Osteocyte (in vitro differentiated cells): ENCODE measurements at places on chromosomes 16 and 17. TPM values are rescaled to one million over a fixed set of nuclear protein-coding genes. Genes with fewer than 3 reads are reported as not detected.
A peak's percentile ranks its signal among the peaks of the same experiment; 100 is the strongest.

TEX19 gene
- not detected in 2 replicates for total RNA-seq

GRCh38 chr17:44959821-44960531 lies 8.1 kb downstream of the C1QL1 start:
- DNase-seq, result no peak

DNA sequence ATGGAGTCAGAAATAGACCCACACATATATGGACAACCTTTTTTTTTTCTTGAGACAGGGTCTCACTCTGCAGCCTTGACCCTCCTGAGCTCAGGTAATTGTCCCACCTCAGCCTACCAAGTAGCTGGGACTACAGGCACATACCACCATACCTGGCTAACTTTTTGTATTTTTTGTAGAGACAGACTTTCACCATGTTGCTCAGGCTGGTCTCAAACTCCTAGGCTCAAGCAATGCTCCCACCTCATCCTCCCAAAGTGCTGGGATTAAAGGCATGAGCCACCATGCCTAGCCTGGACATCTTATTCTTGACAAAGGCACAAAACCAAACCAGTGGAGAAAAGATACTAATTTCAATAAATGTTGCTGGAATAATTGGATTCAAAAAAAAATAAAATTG lies 14.7 kb upstream of the NACA2 start:
- DNase-seq, result no peak

DNA sequence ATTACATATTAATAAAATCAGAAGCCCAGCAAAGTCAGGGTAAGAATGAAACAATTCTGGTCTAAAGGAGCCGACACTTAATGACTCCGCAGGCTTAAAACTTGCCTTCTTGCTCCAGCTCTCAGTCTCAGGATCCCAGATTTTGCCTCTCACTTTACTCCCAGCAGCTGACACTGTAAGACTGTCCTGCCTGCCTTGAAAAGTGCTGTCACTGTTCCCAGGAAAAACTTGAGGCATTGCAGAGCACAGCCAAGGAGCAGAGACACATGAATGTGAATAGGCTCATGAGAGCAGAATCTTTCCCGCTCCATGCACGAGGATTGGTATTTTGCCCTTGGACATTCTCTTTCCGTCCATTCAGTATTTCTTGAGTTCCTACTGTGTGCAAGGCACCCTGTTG lies 457.6 kb upstream of the ZFHX3 start:
- DNase-seq, result no peak

SPPL2C gene
- not detected in 2 replicates for total RNA-seq

DNA sequence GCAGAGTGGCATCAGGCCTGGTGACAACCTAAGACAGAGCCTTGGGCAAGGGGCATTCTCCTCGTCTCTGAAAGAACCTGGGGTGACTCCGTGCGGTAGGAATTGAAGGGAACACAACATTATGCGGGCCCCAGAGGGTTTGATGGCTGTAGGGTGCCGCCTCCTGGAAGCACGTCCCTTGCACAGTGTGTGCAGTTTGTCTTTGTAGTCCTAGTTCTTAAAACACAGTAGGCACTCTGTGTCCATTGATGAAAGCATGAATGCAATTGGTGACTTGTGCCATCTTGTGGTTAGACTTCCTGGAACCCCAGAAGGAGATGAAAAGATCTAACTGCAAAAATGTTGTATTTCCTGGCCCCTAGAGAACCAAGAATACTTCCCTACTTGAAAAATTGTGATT lies 279.8 kb downstream of the UTP18 start:
- no peak for DNase-seq

DNA sequence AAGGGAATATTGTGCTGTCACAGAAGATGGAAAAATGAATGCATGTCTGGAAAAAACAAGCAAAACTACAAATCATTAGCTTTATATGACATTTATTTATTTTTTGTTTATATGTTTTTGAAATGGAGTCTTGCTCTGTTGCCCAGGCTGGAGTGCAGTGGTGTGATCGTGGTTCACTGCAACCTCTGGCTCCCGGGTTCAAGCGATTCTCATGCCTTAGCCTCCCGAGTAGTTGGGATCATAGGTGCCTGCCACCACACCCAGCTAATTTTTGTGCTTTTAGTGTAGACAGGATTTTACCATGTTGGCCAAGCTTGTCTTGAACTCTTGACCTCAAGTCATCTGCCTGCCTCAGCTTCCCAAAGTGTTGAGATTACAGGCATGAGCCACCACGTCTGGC lies 8.5 kb downstream of the NDE1 start:
- no peak for DNase-seq

DNA sequence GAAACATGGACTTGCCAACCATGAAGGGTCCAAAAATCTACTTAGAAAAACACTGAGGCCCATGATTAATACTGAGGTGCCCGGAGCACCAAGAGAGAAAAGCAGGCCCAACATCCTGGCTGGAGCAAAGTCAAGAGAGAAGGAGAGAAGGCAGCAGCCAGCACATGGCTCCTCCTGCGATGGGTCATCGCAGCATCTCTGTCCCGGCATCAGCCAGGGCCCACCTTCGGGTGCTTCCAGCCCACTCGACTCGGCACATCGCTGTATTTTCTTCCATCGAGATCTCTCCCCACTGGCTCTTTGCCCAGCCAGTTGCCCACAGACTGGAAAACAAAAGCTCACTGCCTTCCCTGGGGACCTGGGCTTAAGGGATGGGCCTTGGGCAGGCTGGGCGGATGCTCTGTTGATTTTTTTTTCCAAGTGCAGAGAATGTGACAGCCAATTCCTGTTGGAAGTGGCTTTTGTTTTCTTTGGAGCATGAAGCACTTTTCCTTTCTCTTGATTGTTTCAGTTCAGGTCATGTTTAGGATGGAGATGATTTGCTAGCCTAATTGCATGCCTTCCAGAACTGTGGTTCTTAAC lies 58.1 kb downstream of the CYB5B start:
- peak; percentile 94 for DNase-seq

CDH3 gene
- 2.5 and 3.6 TPM in 2 replicates for total RNA-seq

DNA sequence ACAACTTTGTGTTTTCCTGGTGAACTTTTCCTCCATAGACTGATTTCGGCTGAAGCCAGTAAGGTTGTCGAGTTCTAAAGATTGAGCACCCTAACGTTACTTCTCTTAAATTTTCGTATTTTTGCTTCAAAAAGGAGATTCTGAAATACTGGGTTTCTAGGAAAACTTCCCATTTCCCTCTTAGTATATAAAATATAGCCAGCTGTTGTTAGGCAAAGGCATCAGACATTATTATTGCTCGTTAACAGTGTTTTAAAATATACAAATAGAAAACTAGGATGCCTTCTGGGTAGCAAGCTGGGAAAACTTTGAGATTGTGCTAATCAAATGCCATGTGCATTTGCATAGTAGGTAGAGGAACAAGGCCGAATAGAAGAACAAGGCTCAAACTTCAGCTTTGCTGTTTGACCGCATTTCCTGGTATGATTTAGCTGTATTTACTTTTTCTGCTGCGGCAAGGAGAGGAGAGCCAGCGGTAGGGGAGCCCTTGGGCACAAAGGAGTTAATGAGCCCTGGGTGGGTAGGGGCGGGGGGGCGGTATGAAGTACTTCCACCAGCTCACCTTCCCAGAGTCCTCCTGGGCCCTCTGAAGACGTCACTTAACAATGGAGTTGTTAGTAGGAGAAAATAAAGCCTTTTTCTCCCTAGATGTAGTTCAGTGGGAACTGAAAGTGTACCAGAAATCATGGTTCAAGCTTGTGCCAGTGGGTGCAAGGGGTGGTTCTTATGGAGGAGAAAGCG lies 151.9 kb downstream of the MSI2 start:
- DNase-seq, result no peak

SGSM2 gene
- 49.6 and 56.0 TPM in 2 replicates for total RNA-seq

CIITA gene
- not detected in 2 replicates for total RNA-seq

CEP20 gene
- total RNA-seq, result 24.3 and 31.2 TPM in 2 replicates

TBC1D26 gene
- total RNA-seq, result 0.21 and 0.78 TPM in 2 replicates

DNA sequence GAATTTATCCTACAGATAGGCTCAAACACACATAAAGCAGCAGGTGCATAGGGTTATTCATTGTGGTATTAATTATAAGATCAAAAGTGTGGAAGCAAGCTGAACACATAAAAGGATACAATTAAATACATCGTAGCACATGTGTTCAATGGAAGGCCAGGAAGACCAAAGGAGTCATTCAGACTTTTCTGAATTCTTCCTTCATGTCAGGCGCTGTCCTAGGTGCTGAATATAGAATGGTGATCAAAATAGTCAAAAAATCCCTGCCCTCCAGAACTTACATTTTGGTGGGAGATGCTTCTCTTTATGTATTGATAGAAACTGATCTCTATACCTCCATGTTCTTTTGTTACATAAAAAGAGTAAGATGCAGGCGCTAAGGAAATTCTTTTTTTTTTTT lies 439.0 kb upstream of the ASIC2 start:
- DNase-seq, result no peak

ITGAL gene
- not detected in 2 replicates for total RNA-seq

DNA sequence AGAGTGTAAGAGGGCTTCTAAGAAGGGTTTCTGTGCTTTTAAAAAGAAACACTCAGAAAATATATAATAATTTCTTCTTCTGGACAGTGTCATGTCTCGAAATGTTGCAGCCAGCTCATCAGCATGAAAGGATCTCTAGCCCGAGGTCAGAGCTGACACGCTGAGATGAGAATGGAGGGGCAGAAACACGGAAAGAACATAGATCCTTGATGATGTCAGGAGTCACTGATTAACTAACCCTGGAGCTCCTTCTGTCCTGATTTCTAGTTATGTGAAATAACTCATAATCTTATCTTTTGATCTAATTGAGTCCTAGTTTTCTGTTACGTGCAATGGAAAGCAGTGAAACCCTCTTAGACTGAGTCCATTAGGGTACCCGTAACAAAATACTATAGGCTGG lies 10.3 kb upstream of the TOX3 start:
- no peak for DNase-seq

DNA sequence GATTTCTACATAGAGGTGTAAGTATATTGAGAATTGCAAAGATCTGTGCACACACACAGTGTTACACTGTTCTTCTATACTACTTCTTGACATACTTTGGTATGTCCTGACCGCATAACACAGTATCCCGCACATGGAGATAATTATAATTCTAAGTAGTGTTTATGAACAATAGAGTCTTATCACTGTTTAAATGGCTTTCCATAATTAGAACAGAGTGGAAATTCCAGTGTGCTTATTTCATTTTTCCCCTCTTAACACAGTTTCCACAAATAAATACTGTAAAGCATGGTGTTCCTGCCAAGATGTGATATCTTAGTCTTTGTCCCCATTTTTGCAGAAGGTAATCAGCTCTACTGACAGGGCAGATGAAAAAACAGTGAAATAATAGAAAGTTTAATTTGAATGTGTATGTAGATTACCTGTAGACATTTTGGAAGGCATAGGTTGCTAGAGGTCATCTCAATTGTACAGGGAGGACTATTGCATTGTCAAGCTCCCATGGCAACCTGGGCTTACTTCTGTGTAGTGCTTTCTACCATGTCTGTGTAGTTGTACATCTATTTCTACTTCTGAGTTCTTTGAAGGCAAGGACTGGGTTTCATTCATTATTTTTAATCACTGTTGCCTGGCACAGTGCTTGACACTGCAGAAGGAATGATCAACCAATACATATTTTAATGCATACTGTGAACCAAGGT lies 10.1 kb upstream of the KRT28 start:
- DNase-seq, result no peak

DNA sequence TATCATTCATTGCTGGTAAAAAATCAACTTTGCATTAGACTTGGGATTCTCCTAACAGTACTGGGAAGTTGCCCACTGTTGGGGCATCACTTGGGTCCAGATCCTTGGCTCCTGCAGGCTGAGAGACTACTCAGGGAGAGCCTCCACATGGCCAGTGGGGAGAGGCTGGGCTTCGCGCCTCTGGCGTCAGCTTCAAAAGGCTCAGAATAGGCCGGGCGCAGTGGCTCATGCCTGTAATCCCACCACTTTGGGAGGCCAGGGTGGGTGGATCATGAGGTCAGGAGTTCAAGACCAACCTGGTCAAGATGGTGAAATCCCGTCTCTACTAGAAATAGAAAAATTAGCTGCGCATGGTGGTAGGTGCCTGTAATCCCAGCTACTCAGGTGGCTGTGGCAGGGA lies 3.4 kb upstream of the CSHL1 start:
- no peak for DNase-seq

ATP2C2 gene
- not detected in 2 replicates for total RNA-seq

KRT222 gene
- not detected in 2 replicates for total RNA-seq

CA7 gene
- not detected in 2 replicates for total RNA-seq

PIK3R5 gene
- not detected in 2 replicates for total RNA-seq

CCL4L2 gene
- not detected in 2 replicates for total RNA-seq

HAS3 gene
- 0.89 and 1.6 TPM in 2 replicates for total RNA-seq

DNA sequence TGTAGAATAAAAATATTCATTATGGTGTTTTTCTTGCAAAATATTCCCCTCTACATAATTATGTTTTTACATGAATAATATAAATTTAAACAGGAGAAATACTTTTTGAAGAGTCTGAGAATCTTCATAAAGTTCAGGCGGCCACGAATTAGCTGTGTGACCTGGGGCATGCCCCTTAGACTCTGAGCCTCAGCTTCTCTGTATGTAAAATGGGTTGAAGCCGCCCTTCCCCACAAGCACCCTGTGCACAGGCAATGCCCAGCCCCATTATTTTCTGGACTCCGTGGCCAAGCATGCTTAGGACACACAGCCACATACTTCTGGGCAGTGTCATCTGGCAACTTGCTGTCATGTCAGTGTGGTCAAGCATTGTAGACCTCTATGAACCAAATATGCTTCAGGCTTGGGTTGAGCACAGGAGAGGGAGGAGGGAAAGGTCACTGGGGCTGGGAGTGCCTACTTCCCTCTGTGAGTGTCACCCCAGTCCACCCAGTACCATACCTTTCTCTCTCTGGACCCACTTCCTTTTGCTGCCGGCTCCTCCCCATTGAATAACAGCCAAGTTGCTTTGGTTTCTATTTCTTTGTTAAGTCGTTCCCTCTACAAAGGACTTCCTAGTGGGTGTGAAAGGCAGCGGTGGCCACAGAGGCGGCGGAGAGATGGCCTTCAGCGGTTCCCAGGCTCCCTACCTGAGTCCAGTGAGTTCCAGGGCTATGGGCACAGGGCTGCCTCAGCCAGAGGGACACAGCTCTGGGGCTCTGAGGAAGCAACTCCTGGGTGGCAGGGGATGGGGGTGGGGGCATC lies at the start of gene LGALS9:
LGALS9 (plus strand) TSS at position 582 of the 804 bp plus-strand sequence; CDS start at position 660, 78 bp downstream.
- no peak for DNase-seq

- DNase-seq, result no peak
Measured at GRCh38 chr16:77912617-77913016, 109.7 kb upstream of the CLEC3A start.

DNA sequence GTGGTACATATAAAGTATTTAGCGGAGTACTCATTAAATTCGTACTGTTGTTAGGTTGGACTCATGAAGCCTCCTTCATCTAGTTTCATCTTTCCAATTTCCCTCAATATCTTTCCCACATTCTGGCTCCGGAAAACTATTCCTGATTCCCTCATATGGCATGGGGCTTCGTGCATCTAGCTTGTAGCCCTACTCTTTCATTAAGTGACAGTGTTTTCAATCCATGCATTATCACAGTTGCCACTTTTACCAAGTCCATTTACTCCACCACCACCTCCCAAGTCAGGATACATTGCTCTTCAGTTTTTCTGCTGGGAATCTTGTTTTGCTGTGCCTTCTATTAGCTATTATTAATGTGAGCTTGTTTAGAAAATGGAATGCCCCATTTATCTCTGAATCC lies 1032.1 kb upstream of the RBFOX1 start:
- DNase-seq, result no peak

CIBAR2 gene
- total RNA-seq, result not detected in 2 replicates

GRCh38 chr16:19240494-19240893 lies 45.0 kb upstream of the CLEC19A start:
- DNase-seq, result no peak

SNX20 gene
- not detected in 2 replicates for total RNA-seq

GRCh38 chr17:81301195-81302144 lies 6.4 kb upstream of the SLC38A10 start:
- DNase-seq, result no peak
